ENCODE measurements at places on chromosomes 6 and 20.

DNA sequence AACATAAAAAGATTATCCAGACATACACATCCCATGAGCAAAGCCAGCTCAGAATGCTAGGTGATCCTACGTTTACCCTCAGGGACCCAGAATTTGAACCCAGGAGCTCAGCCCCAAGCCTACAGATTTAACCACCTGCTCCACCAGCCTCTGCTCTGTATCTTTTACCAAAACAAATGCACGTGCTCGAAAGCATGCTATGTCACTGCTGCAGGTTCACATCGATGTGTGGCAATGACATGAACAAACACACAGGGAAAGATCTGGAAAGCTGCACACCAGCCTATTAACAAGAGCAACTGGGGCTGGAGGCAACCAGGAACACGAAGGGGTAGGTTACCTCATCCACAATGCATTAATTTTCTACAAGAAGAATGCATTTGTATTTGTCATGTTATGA lies 32.1 kb downstream of the PREX1 start:
- DNase-seq: no peak

- DNase-seq: no peak
Measured at GRCh38 chr20:48834278-48834677, 6.5 kb upstream of the PREX1 start.

DNA sequence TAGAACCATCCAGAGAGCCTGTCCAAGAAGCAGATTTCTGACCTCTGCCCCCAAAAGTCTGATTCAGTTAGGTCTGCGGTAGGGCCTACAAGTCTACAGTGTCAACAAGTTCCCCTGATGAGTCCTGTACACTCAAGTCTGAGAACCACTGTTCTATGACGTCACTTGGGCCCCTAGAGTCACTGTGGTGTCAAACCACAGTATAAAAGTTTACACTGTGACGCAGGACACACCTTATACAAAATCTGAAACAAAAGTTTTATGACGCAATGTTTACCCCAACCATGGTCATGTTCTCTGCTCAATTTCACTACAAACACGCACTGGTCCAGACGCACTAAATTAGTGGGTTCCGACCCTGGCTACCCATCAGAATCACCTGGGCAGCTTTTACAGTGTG lies 17.9 kb downstream of the SLA2 start:
- DNase-seq: no peak

DNA sequence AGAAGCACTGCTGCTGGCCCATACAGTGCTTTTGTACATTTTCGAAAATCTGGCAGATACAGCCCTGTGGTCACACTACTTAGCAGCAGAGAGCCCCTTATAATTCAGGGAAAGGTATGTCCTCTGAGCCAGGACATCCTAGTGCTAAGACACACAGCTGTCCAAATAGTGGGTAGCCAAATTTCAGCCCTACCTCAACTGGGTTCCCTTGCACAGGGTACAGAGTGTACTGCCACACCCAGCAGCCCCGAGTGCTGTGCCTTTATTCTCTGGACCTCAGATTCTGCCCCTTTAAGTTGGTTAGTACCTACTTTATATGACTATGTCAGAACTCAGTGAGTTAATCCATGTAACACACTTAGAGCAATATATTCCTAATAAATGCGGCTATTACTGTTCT lies 47.6 kb downstream of the PRPH2 start:
- no peak for DNase-seq

- no peak for DNase-seq
Measured at GRCh38 chr6:70980727-70981126, 23.9 kb upstream of the B3GAT2 start.

- DNase-seq: no peak
Measured at GRCh38 chr20:19212821-19213502, 520 bp downstream of the SLC24A3 start.

DNA sequence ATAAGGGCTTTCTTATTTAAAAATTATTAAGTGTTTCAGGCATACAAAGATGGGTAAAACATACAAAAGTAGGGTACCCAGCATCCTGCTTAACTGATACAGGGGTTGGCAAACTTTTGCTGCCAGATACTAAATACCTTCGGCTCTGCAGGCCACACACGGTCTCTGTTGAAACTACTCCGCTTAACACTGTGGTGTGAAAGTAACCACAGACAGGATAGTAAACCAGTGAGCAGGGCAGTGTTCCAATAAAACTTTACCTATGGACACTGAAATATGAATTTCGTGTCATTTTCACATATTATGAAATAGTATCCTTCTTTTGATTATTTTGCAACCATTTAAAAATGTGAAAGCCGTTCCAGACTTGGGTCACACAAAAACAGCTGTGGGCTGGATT lies 92.4 kb downstream of the EYA2 start:
- no peak for DNase-seq

- no peak for DNase-seq
Measured at GRCh38 chr6:14055541-14055940, 62.0 kb upstream of the CD83 start.
